Endodermal cell (in vitro differentiated cells): ENCODE measurements at places on chromosomes 12 and 14.

DNA sequence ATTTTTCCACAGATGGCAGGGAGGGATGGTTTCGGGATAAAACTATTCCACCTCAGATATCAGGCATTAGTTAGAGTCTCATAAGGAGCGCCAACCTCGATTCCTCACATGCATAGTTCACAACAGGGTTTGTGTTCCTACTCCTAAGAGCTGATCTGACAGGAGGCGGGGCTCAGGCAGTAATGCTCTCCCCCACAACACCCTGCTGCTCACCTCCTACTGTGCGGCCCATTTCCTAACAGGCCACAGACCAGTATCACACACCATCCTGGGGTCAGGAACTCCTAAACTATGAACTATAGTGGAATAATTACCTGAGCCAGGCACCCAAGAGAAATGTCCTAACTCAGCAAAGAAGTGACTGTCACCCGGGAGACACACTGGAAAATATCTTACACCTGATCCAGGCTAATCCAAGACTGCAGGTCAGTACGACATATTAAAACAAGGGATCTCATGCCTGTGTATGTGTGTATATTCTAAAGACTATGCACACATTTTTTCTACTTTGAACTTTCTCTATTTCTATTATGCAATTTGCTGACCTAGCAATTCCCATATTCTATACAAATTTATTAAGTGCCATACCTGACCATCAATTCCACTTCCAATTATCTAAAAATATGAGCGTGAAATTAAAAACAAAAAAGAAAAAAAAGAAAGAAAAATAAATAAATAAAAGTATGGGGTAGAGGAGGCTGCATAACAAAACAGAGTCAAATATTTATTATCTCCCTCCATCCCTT lies 4.7 kb downstream of the NAA25 start:
- peak; percentile 74 for DNase-seq

- no peak for DNase-seq
Measured at GRCh38 chr12:128298091-128298748, 31.2 kb downstream of the TMEM132C start.

DNA sequence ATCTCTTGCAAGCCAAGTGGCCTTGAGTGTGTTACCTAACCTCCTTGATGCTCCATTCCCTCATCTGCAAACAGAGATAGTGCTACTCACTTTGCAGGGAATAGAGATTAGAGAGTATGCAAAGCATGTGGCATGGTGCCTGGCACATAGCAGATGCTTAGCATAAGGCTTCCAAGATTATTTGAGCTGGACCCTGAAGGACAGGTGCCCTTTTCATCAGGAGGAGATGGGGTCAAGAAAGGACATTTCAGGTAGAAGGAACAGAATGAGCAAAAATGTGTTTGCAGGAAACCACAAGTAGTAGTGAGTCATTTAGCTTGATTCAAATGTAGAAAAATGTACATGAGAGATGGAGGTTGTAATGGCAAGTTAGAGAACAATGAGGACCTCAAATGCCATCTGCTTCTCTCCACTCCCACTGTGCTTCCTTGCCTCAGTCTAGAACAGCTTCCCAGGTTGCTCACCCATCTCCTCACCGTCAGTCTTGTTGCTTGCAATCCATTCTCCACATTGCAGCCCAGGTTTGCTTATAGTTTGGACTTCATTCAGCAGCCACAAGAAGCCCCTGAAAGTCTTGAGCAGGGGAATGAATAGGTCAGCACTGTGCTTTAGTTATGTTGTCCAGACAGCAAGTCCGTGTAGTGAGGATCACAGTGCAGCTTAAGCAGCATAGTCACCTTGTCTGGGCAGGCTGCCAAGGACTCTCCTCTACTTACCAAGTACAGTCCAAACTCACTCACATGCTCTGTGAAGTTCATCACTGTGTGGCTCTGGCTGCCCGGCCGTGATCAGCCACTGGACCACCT lies 536.3 kb upstream of the CCDC196 start:
- peak; percentile 31 for DNase-seq

DNA sequence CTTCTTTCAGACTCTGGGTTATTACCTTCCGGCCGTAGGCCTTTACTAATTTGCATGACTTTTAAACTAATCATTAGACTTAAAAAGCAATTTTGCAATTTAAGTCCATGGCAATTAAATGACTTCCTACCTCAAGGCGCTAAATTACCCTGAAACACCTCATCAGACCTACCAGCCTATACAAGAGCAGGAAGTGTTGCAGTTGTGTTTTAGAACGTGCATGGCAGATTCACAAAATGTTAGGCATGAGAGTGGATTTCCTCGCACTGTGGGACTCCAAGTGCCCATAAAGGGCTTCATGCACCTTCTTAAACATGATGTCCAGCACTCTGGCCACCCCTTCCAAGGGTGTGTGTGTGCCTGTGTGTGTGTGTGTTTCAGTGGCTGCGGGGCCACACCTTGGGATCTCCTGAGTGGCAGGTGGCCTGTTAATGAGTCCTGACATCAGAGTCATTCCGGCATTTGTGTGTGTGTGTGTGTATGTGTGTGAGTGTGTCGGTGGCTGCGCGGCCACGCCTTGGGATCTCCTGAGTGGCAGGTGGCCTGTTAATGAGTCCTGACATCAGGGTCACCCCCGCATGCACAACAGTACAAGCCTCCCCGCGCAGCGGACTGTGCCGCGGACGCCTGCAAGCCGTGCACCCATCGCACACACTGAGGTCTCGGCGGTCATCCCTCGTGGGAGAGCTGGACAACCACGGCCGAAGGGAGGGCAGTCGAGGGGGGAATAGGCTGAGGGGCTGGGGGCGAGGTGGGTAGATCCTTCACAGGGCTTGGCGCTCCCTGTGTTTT lies 900 bp downstream of the C2CD5 start:
- DNase-seq: no peak

DNA sequence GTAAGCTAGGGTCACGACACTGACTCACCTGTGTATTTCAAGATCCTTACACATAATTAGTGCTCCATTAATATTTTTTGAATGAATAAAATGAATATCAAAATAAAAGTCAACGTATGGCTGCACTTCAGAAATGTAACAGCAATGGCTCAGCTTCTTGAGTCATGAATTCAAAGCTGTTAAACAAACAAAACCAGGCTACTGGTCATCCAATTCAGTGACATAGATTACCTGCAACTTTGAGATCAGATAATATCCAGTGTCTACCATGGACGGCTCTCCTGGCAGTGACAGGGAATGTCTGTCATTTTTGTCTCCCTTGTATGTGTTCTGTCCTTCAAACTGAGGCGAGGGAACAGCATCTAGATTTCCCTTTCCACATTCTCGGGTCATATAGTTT lies 225.6 kb downstream of the EFCAB11 start:
- DNase-seq: no peak

DNA sequence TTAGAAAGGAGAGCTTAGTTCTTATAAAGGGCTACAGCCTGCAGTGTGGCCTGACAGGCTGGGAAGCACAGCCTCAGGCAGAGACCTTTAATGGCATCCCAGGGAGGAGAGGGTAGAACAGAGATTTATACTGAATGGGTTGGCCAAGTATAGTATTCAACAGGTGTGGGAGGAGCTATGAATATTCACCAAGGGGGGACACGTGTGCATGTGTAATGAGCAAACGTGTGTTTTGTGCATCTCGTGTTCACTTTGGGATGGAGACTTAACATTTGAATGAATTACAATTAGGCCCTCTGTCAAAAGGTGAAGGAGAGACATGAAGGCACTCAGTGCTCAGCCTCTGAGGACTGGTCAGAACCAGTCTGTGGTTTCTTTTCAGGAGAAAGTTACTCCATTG lies 5.2 kb downstream of the TDP1 start:
- peak; percentile 46 for DNase-seq

DNA sequence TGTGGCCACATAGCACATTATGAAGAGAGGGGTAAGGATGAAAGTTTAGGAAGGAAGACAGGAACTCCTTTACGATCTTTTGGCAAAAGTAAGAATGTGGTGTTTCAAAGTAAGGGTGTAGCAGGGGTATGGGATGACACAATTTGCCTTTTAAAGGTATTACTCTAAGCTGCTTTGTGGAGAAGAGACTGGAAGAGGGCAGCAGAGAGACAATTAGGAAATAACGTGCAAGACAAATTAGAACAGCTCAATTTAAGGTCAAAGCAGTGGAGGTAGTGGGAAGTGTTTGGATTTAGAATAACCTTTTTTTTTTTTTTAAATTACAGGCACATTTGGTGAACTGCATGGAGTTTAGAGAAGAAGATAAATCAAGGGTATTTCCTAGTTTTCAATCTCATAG lies 342.6 kb downstream of the NOVA1 start:
- DNase-seq: no peak

GRCh38 chr12:2173971-2174370 lies 121.2 kb downstream of the CACNA1C start:
- DNase-seq: no peak

DNA sequence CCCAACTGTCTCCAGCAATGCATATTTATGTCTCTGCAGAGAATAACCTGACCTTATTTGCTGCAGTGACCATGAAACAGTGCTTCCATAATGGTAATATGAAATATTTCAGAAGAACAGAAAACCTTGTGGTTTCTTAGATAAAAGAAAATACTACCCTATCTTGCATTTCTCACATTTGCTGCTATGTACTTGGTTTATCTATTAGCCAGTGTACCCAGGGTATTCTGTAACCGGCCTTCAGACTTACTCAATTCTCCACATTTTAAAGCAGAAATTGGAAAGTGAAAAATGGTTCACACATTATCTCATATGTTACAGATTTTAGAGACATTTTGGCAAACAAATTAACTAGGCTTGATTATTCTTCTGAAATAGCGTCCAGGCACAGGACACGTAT lies 57.9 kb upstream of the CCDC91 start:
- DNase-seq: no peak

- no peak for DNase-seq
Measured at GRCh38 chr14:66119606-66120231, 366.5 kb upstream of the CCDC196 start.

GRCh38 chr12:16756833-16757555 lies 151.0 kb upstream of the LMO3 start:
- DNase-seq: no peak

GRCh38 chr12:76444408-76444984 lies 96.3 kb upstream of the BBS10 start:
- no peak for DNase-seq

- DNase-seq: no peak
Measured at GRCh38 chr12:89138048-89138852, 214.1 kb downstream of the DUSP6 start.

DNA sequence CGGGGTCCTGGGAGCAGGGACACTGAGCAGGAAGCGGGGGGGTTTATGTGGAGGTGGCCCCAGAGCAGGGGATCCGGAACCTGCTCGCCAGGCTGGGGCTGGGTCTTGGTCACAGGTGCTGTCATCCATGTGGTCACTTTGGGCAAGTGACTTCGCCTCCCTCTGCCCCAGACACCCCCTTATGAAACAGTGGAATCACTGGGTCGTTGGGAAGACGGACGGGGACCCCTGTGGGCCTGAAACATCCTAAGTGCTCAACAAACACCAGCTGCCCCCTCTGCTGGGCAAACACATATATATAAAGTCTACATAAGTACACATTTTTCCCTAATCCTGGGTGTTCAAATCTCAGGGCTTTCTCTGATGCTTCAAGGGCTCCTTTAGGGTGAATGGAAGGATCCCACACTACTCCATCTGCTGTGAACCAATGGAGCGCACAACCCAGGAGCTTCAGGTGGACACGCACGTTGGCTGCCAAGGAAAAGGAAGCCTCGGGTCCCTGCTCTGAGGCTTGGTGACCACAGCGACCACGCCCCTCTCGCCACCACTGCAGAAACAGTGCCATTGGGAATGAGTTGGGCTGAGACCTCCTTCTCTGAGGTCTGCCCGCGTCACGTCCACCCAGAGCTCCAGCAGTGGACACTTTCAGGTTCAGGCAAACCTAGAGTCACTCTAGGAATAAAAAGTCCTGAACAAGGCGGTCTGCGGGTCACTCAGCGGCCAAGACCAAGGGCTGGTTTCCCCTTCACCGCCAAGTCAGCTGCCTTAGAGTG lies 54.6 kb downstream of the CDC42BPB start:
- DNase-seq: no peak

DNA sequence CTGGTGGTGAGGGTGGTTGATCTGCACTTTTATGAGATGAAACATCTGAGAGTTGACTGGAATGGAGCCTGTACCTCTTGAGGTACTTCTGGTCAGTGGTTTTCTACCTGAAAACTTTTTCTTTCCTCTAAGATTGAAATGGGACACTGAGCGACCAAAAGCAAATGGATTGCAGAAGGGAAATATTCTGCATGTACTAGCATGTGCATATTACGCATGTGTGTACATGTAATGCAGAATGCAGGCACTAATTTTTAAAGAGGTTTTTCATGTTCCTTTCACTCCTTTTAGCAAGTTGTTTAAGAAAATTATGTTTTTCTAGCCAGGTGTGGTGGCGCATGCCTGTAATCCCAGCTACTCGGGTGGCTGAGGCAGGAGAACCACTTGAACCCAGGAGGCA lies 28.7 kb upstream of the EID3 start:
- DNase-seq: no peak

DNA sequence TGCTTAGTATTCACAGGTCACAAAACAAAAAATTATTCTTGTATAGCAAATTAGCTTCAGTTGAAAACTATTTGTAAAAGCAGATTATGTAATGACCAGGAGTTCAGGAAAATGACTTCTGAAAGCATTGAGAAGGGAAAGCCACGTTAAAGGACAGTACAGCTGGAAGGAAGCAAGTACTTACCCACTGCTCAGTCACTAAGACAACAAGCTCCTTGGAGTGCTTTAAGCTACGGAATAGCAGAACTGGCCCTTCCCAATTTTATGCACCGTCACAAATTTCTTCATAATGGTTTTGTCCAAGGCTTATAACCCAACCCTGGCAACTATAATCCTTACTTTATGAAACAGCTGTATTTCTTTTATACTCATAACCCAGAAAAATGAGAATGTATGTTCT lies 13.0 kb upstream of the SNAPC1 start:
- DNase-seq: no peak

DNA sequence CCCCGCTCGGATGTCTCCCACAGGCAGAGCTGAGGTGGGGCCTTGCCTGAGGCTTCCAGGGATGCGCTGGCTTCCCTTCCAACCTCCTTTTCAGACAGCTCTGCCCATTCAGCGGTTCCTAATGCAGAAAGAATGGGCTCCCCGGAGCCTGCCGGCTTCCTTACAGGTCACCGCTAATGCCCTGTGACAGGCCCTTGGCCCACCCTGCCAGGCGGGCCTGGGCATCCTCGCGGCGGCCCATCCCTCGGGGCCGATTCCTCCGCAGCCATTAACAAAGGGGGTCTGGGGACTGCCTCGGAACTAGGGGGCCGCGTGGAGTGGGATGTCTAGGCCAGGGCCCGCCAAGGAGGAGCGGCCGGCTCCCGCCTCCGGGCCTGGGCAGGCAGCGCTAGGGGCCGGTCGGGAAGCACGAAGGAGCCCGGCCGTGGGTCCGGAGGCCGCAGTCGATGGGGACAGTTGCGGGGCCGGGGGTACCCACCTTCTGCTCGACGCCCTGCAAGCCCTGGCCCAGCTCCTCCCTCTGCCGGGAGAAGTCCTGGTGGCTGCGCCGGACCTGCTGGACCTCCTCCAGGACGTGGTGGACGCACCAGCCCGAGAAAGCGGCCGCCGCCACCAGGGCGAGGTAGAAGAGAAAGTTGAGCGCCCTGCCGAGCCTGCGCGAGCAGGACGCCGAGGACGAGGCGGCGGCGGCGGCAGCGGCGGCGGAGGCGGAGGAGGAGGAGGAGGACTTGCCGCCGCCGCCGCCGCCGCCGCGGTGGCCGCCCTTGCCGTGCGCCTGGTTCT lies 738 bp downstream of the CKAP4 start:
- DNase-seq: peak; percentile 87

- DNase-seq: no peak
Measured at GRCh38 chr14:99671235-99672224, 12.6 kb upstream of the CYP46A1 start.

- DNase-seq: peak; percentile 28
Measured at GRCh38 chr12:68630050-68630449, 19.4 kb downstream of the RAP1B start.
